Right atrium auricular region (tissue), 2 donors: ENCODE measurements at places on chromosomes 11 and 22. TPM values are rescaled to one million over a fixed set of nuclear protein-coding genes. Genes with fewer than 3 reads are reported as not detected.
A peak's percentile ranks its signal among the peaks of the same experiment; 100 is the strongest.

The RTN4RL2 gene
- total RNA-seq, result 1.3 TPM

DNA sequence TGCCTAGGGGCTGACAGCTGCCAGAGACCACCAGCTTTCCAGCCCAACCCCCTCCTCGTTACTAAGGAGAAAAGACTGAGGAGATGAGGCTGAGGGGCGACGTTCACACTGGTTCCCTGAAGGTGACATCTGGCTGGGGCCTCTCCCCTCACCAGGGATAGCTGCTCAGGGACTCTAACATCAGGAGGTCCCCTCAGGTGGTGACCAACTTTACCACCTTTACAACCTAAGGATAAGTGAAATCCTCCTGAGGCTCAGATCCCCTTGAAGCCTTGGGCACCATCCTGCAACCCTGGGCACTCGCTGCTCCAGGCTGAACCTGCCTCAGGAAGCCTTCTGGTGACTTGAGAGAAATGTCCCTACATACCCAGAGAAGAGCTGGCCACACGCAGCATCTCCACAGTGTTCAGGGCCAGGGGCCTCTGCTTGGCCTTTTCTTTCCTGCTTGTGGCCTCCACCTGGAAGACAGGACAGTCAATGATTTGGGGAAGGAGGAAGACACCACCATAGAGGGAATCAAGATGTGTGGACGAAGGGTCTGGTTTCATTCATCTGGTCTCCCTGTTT is 12.4 kb upstream of the PPM1F start:
- no peak overlapping the region for H3K27ac ChIP-seq
- H3K36me3 ChIP-seq, result peaks cover 83% of the 10 kb centered on the region
- no peak for DNase-seq

GRCh38 chr11:81839976-81840375 is 893.7 kb downstream of the FAM181B start:
- no peaks in the 10 kb centered on the region for H3K4me1 ChIP-seq
- H3K4me3 ChIP-seq, result no peak overlapping the region
- DNase-seq, result no peak

DNA sequence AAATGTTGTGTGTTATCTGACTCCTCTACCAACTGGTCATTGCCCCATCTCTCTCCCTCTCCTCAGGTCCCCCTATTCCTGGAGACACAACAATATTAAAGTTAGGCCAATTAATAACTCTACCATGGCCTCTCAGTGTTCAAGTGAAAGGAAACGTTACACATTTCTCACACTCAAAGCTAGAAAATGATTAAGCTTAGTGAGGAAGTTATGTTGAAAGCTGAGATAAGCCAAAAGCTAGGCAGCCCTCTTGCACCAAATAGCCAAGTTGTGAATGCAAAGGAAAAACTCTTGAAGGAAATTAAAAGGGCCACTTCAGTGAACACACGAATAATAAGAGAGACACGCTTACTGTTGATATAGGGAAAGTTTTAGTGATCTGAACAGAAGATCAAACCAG is 6.9 kb downstream of the DLG2 start:
- no peak overlapping the region for H3K27ac ChIP-seq
- H3K27me3 ChIP-seq, result no peaks in the 10 kb centered on the region
- H3K4me3 ChIP-seq, result no peak overlapping the region
- no peaks in the 10 kb centered on the region for H3K36me3 ChIP-seq
- DNase-seq, result no peak
- H3K4me1 ChIP-seq, result peaks cover 2% of the 10 kb centered on the region

DNA sequence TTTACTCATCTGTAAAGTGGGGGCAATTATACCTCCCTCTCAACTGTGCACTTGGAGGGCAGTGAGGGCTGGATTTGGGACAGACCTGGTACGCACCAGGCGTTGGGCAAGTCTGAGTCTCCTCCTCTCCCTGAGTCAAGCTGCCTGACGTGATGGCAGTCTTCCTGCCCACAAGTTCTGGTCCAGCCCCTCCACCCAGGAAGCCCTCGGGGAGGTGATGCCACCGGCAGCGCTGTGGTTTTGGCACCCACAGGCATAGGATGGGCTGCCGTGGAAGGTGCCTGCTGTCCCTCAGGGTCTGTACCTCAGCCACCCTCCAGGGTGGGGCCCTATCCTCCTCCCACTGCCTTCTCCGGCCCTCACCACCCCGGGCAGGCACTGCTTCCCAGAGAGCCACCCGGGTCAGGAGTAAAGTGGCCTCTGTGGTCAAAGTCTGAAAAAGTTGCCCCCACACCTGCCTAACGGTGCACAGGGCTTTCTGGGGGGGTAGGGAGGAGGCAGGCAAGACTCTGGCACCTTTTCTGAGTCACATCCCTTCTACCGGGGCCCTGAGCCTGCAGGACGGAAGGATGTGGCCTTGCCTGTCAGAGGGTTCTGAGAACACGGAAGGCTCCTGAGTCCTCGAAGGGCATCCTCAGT is 6.5 kb upstream of the APOBEC3H start:
- H3K4me1 ChIP-seq, result no peaks in the 10 kb centered on the region
- no peak overlapping the region for H3K4me3 ChIP-seq
- no peaks in the 10 kb centered on the region for H3K36me3 ChIP-seq
- no peak overlapping the region for H3K27ac ChIP-seq
- no peaks in the 10 kb centered on the region for H3K27me3 ChIP-seq

GRCh38 chr22:26377170-26377830 is 51.8 kb upstream of the ASPHD2 start:
- no peaks in the 10 kb centered on the region for H3K4me1 ChIP-seq
- H3K27ac ChIP-seq, result no peak overlapping the region
- H3K36me3 ChIP-seq, result no peaks in the 10 kb centered on the region
- H3K4me3 ChIP-seq, result no peak overlapping the region
- H3K27me3 ChIP-seq, result no peaks in the 10 kb centered on the region

GRCh38 chr11:4065086-4065485 is 29.5 kb upstream of the RRM1 start:
- H3K27ac ChIP-seq, result no peak overlapping the region
- no peaks in the 10 kb centered on the region for H3K27me3 ChIP-seq
- H3K36me3 ChIP-seq, result peaks cover 5% of the 10 kb centered on the region
- no peak for DNase-seq

DNA sequence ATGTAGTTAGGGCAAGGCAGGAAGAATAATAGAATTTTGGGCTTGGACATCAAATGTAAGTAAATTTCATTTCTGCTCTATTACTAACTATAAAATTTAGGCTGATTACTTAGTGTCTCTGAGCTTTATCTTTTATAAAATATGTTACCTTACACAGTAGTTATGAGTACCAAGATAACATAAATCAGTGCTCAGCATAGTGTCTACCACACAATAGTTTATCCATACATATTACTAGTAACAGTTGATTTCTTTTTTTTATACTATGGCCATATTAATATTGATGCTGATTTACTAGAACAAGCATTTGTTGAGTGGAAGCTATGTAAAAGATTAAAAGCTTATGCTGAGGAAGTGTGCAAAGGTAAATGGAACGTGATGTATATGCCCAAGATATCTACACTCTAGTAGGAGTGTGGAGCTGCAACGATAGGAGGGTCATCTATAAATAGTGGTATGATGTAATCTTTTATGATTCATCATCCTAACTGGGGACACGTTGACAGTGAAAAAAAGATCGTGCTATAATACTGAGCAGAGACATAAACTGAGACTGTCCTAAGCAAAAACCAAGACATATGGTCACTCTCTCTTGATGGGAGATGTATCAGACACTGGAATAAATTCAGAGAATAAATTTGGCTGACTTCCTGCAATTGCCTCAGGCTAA is 8.7 kb upstream of the SLC5A12 start:
- no peaks in the 10 kb centered on the region for H3K27me3 ChIP-seq
- H3K4me3 ChIP-seq, result no peak overlapping the region
- peak overlapping the region; percentile 15 for H3K27ac ChIP-seq
- no peaks in the 10 kb centered on the region for H3K36me3 ChIP-seq

DNA sequence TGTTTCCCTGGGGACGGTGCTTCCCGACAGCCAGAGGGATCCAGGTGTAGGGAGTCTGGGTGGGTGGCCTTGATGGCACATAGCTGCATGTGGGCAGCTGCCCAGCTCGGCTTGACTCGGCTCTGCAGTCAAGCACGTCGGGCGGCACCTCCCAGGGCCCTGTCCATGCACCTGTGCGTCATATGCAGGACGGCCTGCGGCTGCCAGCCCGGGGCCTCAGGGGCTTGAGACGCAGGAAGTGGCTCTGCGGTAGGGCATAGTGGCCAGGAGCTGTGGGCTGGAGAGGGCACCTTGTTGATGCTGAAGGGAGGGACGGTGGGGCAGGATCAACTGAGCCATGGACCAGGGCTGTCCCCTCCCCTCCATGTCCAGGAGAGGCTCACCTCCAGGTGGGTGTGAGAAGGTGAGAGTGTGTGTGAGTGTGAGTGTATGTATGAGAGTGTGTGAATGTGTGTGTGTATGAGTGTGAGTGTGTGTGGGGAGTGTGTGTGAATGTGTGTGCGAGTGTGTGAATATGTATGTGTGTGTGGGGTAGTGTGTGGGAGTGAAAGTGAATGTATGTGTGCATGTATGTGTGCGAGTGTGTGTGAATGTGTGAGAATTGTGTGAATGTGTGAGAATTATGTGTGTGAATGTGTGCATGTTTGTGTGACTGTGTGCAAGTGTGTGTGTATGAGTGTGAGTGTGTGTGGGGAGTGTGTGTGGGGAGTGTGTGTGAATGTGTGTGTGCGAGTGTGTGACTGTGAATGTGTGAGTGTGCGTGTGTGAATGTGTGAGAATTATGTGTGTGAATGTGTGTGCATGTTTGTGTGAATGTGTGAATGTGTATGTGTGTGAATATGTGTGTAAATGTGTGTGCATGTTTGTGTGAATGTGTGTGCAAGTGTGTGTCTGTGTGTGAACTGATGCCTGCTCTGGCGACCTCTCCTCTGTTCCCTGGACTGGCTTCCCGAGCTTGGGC is 5.7 kb upstream of the SUN2 start:
- no peak overlapping the region for H3K4me3 ChIP-seq
- no peaks in the 10 kb centered on the region for H3K27me3 ChIP-seq
- no peak overlapping the region for H3K27ac ChIP-seq
- H3K36me3 ChIP-seq, result no peaks in the 10 kb centered on the region

DNA sequence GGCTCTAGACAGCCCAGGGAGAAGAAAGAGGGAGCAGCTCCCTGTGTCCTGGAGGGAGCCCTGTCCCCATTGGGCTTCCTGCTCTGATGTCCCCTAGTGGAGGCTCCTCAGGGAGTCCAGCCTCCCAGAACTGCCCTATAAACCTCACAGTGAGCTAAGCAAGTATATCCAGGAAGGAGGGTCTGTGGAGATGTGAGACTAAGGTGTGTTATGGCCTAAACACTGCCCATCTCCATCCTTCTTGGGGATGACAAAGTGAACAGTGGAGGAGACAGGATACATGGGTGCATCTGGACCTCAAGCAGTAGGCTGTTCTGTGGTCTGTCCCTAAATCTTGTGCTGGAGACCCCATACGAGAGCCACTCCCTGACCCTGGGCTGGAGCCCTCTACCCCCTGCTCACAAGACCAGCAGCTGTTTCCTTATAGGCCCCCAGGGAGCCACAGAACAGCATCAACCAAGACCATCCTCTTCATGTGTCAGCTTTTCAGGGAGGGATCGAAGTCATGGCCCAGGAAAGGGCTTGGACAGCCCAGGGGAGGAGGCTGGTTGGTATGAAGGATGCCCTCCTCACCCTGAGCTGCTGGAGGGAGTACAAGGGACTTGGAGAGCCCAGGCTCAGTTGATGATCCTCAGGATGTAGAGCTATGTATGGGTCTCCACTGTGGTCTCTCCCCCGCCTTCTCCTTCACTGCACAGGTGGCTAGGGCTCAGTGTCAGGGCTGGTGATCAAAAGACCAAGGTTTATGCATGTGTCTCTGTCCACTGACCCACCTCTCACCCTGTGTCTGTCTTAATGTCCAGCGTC is 49.7 kb upstream of the TOP3B start:
- H3K36me3 ChIP-seq, result no peaks in the 10 kb centered on the region
- no peak overlapping the region for H3K27ac ChIP-seq

GRCh38 chr11:92268546-92268945 is 43.9 kb downstream of the FAT3 start:
- no peaks in the 10 kb centered on the region for H3K36me3 ChIP-seq
- no peaks in the 10 kb centered on the region for H3K27me3 ChIP-seq
- no peak for DNase-seq
- no peak overlapping the region for H3K27ac ChIP-seq
- H3K4me1 ChIP-seq, result no peaks in the 10 kb centered on the region
- H3K4me3 ChIP-seq, result no peak overlapping the region

GRCh38 chr22:29977107-29977506 is 94.1 kb downstream of the MTMR3 start:
- H3K4me1 ChIP-seq, result no peaks in the 10 kb centered on the region
- no peak for DNase-seq
- H3K27me3 ChIP-seq, result no peaks in the 10 kb centered on the region
- H3K36me3 ChIP-seq, result peaks cover 18% of the 10 kb centered on the region
- no peak overlapping the region for H3K4me3 ChIP-seq

The SMTNL1 gene
- total RNA-seq, result not detected

- no peaks in the 10 kb centered on the region for H3K4me1 ChIP-seq
- H3K36me3 ChIP-seq, result no peaks in the 10 kb centered on the region
- H3K27me3 ChIP-seq, result no peaks in the 10 kb centered on the region
- H3K27ac ChIP-seq, result no peak overlapping the region
Measured at GRCh38 chr22:32219026-32219425, 14.2 kb upstream of the RFPL2 start.
